Activated naive CD8-positive, alpha-beta T cell treated with anti-CD3 and anti-CD28 coated beads, Interleukin-2, amount 50 U/mL, for 24 hours (primary cell): ENCODE measurements at places on chromosomes 1 and 21.

GRCh38 chr21:35502821-35503220, 453.7 kb upstream of the RUNX1 start:
- DNase-seq = no peak

- DNase-seq = no peak
These were observed 23.9 kb upstream of the FAAH start for GRCh38 chr1:46370214-46370633.

DNA sequence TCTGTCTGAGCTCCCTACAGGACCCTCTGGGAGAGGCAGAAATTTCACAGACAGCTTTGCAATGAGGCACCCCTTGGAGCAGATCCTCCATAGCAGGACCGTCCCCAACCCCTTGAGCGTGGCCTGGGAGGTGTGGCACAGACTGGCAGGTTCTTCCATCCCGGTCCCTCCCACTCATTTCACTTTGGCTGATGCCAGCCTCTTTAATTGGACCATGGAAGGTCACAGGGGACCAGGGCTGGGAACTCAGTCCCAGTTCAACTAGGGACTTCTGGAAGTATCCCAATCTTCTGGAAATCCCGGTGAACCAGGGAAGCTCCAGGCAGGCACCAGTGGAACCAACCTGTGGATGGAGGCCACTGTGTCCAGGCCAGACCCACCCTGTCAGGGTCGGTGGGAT, 83.7 kb downstream of the SPSB1 start:
- DNase-seq = no peak

- no peak for DNase-seq
These were observed 411.1 kb downstream of the SETD4 start for GRCh38 chr21:35649186-35649585.

DNA sequence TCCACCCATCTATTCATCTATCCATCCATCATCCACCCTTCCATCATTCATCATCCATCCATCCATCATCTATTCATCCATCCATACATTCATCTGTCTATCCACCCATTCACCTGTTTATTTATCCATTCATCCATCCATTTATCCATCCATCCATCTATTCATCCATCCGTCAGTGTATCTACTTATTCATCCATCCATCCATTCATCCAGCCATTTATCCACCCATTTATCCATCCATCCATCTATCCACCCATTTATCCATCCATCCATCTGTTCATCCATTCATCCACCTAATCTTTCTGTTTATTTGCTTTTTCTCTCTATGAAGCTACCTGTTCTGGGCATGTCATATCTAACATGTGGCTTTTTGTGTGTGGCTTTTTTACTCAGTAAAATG, 115.4 kb downstream of the CRYAA start:
- DNase-seq = no peak

GRCh38 chr1:162019006-162019405, 4.7 kb downstream of the OLFML2B start:
- DNase-seq = no peak

- no peak for DNase-seq
These were observed 3.8 kb downstream of the MAP7D1 start for GRCh38 chr1:36159614-36160387.

DNA sequence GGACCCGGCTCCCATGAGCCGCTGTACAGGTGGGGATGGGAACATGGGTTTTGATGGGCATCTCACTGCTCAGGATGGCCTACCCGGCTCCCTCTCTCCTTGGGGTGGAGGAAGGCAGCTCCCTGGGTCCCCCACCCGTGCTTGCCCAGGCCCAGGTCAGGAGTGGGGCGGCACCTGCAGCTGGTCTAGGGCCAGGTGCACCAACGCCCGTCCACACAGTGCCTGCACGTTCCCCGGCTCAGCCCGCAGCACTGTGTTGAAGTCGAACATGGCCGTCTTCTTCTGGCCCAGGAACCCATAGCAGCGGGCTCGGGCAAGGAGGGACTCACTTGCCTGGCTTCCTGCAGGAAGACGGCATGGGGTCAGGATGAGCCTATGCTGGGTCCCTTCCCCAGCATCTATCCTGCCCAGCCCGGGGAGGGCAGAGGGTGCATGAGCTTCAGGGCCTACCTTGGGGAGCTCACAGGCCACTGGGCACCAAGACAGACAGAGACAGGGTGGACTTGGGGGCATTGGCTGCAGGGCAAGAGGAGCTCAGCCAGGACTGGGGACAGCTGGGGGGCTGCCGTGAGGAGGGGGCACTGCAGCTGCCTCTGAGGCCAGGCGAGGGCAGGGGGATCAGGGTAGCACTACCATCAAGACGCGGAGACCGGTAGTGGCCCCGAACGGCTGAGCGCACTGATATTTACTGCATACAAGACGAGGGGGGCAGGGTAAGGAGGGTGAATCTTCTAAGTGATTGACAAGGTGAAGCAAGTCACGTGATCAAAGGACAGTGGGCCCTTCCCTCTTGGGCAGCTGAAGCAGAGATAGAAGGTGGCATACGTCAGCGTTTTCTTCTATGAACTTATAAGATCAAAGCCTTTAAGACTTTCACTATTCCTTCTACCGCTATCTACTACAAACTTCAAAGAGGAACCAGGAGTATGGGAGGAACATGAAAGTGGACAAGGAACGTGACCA, 17.8 kb downstream of the TTC34 start:
- DNase-seq = no peak

DNA sequence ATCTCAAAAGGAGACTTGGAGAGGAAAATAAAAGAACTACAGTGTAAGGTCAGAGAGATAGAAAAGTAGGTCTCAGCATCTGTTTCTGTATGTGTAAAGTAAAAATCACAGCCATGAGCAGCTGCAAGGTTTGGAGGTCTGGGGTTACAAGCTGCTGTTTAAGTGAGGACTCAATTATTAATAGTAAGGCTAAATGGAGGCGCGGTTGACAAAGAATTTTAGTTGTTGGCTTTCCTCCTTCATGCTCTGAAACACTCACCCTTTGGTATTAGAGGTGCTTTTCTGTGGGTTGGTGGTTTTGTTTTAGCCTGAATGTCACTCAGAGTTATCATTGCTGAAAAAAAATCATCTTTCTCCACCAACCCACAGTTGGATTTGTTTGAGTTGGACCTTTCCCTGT, 59.8 kb upstream of the HAO2 start:
- DNase-seq = no peak

DNA sequence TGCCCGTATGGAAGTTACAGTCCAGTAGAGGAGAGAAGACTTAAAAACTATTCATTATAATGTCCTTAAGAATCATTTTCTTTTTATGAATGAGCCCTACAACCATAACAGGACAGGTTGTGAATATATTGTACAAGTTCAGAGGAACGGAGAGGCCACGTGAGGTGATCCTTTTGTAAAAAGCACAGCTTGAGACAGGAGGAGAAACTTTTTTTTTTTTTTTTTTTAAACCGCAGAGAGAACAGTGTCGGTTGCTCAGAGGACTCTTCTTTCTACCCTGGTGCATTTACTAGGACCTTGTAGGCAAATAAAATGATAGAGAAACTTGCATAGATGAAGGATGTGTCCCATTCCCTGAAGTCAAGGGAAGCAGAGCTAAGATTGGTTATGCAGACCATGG, 32.1 kb downstream of the DYRK1A start:
- no peak for DNase-seq

DNA sequence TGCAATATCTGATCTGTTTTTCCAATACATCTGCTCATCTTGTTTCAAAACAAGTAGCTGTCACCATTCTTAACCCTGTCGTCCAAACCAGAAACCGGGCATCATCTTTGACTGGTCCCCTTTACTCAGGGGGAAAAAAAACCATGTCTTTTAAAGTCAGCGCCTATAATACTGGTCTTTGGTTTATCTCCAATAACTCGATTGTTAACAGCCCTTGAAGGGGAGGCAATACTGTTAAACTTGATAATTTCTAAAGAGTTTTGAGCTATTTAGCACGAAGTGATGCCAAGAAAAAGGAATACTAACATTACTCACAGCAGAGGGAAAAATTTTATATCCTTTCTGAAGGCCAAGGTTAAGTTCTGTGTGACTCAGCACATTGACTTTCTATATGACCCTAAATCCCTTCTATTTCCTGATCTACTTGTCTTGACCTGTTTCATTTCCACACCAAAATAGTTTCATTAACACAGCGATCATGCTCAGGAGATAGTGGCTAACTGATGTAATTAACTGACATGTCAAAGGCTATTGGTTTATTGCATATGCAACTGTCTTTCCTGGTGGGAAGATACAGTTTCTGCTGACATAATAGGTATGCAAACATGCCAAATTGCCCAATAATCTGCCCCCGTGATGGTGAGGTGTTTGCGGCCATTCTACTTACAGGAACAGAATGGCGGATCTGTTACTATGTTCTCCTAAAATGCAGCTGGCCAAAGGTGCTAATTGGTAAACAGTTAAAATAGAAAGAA, 59.1 kb downstream of the NFIA start:
- DNase-seq = no peak

GRCh38 chr1:39436842-39437241, 54.6 kb upstream of the BMP8A start:
- DNase-seq = no peak

DNA sequence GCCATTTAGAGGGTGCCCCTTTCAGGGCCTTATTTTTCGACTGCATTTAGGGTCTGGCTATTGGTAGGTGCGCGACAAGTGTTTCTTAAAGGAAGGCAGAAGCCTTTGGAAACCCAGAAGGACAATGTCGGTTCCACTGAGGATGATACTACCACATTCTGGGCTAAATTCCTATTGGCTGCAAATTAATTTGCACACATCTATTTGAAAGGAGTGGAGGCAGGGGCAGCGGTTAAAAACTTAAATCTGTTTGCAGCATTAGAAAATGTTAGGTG, 1.1 kb downstream of the PATJ start:
- DNase-seq = no peak

- no peak for DNase-seq
These were observed 9.8 kb downstream of the IGSF5 start for GRCh38 chr21:39754811-39755210.

DNA sequence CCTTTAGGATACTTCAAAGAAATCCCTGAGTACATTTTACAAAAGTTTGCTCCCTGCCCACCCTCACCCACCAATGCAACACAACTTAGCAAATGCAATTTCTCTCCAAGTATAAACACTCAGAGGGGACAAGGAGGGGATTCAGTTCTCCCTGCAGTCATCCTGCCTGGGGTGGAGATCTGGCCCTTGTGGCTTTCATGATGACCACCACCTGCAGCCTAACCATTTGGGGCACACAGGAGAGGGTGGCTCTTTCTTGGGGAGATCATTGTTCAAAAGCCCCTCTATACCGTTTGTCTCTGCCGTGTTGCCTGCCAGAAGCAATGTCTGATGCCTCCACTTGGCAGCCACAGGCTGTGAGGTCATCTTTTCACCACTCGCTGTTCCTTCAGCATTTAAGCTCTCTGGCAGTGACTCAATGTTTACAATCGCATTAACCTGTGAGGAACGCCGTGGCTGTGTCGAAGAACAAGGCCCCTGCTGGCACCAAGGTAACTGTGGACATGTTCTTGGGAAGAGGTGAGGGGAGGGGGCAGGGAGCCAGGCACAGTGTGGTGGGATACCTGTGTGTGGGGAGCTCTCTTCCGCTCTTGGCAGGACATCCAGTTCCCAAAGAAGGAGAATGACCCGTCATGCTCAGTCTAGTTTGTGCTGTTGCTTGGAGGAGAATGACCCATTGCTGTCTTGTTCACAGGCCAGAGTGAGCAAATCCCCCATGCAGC, 103.9 kb upstream of the DUSP10 start:
- no peak for DNase-seq

GRCh38 chr1:223794136-223794880, 51.4 kb downstream of the TP53BP2 start:
- no peak for DNase-seq

DNA sequence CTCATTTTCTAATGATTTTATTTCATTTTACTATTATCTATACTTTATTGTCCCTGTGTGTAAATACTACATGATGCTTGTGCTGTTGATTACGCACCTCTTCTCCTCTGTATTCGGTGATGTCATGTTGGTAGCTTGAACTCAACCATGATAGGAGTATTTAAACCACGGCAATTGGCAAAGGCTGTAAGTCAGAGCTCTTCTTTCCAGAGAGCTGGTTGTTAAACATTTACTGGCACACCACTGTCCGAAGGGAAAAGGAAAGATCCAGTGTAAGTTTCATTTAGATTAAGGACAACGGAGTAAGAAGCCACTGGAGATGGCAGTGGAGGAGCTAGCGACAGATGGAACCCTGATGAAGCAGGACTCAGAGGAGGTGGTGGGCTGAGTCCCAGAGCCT, 93.4 kb upstream of the KCNE2 start:
- DNase-seq = no peak

GRCh38 chr1:185435696-185436379, 118.8 kb upstream of the IVNS1ABP start:
- DNase-seq = no peak

- no peak for DNase-seq
These were observed 3.9 kb upstream of the ACKR1 start for GRCh38 chr1:159200769-159201168.

DNA sequence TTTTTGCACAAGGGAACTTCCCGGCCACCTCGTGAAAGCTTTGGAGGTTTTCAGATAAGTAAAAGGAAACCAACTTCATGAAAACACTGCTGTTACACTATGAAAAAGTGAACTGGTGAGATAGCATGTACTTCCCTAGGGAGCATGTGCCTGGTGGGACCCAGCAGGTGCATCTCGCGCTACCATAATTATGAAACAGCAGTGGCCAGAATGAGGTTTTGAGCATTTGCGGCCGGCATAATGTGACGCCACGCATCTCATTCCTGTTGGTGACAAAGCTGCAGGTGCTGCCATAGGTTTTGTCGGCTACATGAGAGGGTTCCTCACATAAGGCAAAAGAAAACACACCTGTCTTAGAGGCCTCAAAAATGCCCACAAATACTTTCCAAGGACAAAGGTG, 1.7 kb downstream of the KRTAP10-3 start:
- no peak for DNase-seq

DNA sequence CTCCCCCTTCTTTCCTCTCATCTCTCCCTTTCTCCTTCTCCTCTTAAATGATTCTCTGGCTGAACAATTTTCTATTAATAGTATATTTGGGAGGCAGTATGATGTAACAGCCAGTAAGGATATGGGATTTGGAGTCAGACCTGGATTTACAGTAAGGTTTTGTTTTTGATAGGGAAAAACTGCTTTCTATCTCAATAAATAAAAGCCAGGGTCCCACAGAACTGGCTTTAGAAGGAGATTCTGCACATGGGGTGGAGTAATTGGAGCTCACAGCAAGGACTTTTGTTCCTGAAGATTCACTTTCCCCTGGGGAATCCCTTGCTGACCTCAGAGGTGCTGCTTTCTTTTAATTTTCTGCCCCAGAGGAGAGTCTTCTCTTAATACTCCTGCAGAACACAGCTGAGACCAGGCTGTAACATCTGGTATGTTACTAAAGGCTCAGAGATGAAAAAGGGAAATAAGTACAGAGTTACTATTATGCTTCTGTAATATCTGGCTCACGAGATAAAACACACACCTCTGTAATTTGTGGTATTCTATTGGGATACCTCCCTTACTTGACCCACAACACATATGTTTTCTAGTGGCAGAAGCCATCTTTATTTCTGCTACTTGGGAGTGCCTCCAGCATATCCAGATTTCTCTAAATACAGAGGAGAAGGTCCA, 13.4 kb downstream of the EPB41 start:
- DNase-seq = no peak

- no peak for DNase-seq
These were observed 297.8 kb downstream of the BRINP3 start for GRCh38 chr1:190179817-190180216.

- DNase-seq = no peak
These were observed 5.3 kb downstream of the HPCA start for GRCh38 chr1:32891630-32892029.
